ENCODE measurements at places on chromosomes 1 and 21. TPM values are rescaled to one million over a fixed set of nuclear protein-coding genes. Genes with fewer than 3 reads are reported as not detected.

GRCh38 chr1:216900116-216900620 lies 176.9 kb upstream of the ESRRG start:
- DNase-seq = no peak

- no peak for DNase-seq
Observed at GRCh38 chr21:34020005-34020847, 53.2 kb upstream of the MRPS6 start.

DNA sequence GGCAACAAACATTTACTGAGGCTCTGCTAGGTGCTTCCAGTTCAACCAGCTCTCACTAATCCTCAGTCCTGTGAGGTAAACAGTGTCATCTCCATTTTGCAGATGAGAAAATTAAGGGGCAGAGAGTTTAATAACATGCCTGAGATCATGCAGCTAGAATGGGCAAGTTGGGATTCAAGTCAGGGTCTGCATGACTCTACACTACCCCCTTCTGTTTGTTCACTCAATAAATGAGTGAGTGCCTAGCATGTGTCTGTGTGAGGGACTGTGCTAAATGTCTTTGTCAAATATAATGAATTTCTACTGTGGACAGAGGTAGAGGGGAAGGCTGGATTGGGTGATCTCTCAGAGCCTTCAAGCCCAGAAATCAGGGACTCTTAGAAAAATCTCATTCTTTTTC lies 4.5 kb downstream of the PEF1 start:
- no peak for DNase-seq

GRCh38 chr1:10292188-10292587 lies 81.8 kb downstream of the KIF1B start:
- DNase-seq = no peak

- DNase-seq = no peak
Observed at GRCh38 chr1:125065092-125065820, 3880.5 kb downstream of the SRGAP2C start.

GRCh38 chr1:248850124-248850523 lies 8.8 kb downstream of the ZNF692 start:
- DNase-seq = no peak

DNA sequence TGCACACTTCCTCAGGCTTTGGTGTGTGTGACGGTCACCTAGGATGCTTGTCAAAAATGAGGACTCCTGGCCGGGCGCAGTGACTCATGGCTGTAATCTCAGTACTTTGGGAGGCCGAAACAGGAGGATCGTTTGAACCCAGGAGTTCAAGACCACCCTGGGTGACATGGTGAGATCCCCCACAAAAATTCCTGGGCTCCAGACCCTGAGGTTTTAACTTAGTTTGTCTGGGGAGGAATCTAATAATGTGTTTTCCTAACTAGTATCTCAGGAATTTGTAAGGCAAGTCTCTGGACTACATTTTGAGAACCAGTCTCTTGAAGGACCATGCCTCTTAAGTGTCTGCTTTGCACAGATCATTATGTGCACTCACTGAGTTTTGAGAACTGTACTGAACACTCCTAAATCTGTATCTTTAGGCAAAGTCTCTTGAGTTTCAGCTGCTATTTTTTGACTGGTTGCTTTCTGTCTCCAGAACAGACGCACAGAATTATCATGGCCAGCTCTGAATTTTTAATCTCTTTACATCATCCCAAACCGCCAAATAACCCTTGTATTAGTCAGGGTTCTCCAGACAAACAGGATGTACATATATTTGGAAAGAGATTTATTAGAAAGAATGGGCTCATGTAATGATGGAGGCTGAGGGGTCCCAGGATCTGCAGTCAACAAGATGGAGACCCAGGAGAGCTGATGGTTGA lies 45.5 kb upstream of the VANGL1 start:
- DNase-seq = no peak

DNA sequence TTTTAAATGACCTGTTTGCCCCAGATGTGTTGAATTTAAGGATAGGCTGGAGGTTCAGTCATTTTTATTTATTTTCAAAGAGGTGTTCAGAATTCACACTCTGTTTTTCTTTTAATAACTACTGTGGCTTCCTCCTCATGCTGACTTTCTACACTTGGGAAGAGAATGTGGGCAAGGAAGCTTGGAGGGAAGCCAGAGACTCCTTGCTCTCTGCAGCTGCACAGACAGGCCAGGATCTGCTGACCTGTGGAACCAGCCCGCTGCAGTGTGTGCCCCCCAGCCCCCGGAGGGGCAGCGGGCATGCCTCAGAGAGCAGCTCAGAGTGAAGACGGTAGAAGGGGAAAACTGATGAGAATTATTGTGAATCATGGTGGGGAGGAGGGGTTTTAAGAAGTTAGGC lies 16.9 kb downstream of the MGST3 start:
- no peak for DNase-seq

DNA sequence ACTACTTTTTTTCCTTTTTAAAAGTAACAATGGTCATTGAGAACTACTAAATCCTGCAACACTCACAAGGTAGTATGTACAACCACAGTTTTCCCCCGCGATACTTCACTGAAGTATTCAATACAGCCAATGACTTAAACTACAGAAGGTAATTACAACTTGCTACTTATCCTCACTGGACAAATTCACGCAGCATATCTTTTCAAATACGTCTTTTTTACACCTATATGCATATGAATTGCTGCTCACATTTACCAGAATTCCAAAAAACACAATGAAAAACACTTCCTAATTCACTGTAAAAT lies 12.4 kb downstream of the NRIP1 start:
- no peak for DNase-seq

DNA sequence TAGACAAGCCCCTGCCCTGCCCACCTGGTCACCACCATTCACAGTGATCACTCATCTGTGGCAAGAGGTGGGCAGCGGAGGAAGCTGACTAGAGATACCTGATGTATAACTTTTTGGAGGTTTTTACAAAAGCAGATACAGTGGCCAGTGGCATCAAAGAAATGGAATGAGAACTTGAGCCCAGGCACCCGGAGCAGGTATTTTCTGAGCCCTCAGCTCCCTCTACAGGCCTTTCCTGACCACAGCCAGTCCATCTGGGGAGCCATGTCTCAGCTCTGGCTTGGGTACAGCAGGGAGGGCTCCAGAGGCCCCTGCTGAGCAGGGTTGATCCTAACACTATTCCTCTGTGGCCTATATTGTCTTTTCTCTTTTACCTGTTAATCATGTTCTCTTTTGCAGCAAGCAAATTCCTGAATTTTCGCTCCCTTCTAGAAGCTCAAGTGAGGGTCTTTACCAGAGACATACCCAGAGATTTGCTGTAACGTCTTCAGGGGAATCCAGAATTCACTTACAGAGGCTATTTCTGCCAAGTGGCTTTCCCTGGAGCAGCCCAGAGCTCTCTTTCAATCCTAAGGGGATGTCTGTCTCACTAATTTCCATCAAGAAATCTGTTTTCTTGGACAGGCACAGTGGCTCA lies 27.3 kb downstream of the GPR157 start:
- peak; percentile 86 for DNase-seq

DNA sequence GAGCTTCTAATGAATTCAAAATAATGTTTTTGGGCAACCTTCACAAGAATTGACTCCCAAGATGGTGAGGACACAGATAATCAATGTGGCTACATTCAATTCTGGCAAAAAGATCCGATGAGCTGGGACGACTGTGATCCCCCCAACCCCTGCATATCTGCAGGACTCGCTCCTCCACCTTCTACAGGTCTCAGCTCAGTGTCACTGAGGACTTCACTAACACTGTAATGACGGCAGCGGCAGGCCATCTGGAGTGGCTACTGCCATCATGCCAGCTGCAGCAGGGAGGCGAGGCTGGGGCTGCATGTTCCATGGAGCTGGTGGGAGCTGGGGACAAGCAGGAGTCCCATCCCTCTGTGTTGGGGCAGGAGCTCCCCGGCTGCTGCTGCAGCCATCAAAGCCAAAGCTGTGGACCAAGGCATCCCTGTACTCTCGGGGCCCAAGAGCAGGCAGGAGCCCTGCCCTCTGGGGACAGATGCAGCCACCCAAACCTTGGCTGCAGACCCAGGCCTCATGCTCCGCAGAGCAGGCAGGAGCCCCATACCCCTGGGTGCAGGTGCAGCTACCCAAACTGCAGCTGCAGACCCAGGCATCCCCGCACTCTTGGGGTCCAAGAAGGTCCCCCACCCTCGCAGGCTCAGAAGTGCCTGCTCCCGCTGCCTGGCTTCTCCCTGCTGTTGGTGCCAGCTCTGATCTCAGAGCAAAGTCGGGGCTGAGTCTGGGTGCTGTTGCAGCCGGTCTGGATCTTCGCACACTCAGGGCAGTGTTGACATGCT lies 12.2 kb upstream of the DHRS3 start:
- DNase-seq = no peak

GRCh38 chr1:207454046-207454964 lies at the start of gene CR2:
CR2 (plus strand) TSS chr1:207454328; CDS start chr1:207454419, 91 bp downstream.
- peak; percentile 93 for DNase-seq

GRCh38 chr1:10980094-10980577 lies 32.3 kb upstream of the TARDBP start:
- peak; percentile 99 for DNase-seq

DNA sequence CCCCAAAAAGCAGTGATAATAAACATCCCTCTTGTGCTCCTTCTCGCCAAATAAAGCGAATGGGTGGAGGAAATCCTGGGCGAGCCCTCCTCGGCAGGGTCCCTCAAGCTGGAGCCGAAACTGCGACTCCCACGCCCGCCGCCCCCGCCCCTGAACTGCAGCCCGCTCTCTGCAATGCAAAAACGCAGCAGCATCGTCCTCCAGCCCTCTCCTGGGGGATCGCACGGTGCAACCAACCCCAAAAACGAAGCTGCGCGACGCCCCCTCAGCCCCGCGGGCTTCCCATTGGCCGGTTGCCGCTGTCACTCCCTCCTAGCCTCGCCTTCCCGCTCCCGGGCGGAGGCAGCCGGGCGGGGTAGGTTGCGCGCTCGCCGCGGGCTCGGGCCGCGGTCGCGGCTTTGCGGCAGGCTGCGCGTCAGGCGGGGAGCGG lies at the start of gene TMCC2:
TMCC2 (plus strand) TSS at position 363 of the 430 bp plus-strand sequence. CDS start 619 bp downstream, outside the sequence.
- peak; percentile 99 for DNase-seq

DNA sequence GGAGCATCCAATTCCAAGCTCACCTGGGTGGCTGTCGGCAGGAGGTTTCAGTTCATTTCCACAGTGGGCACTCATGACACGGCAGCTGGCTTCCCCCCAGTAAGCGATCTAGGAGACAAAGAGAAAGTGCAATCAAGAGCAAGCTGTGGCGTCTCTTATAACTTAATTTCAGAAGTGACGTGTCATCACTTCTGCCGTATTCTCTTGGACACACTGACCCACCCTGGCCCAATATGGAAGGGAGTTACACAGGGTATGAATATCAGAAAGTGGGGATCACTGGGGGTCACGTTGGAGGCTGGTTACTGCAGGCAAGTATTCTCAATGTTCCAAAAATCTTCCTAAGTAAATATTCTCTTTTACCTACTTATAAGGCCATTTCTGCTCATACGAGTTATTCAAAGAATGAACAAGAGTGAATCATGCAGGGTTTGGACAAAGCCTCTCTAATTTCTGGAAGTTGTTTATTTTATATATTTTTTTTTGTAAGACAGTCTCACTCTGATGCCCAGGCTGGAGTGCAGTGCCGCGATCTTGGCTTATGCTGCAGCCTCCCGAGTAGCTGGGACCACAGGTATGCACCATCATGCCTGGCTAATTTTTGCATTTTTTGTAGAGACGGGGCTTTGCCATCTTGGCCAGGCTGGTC lies 46.5 kb upstream of the GREM2 start:
- DNase-seq = no peak

DNA sequence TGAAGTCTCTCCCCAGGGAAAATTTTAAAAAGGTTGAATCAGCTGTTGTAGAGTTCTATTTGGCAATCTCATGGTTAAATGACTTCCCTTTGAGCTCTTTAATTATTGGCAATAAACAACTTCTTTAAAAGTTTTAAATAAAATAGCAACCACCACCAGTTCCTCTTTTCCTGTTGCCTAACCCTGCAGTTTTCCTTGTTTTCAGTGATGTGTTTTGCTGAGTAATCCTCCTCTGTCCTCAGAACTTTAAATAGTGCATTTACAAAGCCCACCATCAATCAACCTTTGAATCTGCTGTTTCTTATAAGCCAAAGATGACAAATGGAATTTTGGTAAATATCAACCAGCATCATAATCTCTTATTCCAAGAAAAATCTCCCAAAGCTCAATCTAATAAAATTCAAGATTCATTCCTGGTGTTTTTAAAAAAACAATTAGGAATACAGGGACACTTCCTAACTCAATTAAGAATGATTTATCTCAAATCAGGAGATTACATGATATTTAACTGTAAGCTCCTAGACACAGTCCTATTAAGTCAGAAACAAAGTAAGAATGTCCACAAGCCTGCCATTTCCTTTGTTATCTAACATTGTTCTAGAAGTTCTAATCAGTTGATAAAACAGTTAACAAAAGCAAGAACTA lies 14.8 kb downstream of the AVPR1B start:
- DNase-seq = no peak

- DNase-seq = no peak
Observed at GRCh38 chr1:114137497-114137896, 16.2 kb downstream of the SYT6 start.

DNA sequence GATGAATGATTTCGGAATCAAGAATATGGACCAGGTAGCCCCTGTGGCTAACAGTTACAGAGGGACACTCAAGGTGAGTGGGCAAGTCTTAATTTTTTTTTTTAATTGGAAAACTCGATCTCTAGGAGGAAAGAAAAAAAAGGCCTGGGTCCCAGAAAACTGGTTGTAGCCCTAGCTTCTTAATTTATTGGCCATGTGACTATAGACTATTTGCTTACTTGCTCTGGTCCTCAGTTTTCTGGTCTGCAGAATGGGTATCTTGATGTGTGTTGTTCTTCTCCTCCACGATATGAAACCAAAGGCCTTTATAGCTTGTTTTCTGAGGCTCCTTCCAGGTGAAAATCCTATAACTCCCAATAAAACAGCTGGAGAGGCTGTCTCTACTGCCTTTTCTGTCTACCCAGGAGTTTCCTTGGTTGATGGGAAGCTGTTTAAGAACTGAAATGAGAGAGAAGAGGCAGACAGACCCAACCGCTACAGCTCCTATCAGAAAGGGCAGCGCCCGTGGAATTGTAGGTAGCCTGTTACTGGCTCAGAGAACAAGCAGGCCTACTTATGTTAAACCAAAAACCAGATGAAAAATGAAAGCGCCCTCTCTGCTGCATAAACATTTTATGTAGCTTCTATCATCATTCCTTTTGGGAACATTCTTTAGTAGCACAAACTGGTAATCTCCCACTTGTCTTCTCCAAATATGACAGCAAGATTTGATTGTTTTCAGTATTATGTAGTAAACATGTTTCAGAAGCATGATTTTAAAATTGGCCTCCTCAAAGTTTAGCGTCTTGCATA lies 4.5 kb downstream of the ETS2 start:
- no peak for DNase-seq

Gene LMOD1
- 0.82 TPM for total RNA-seq

Gene WNT4
- not detected for total RNA-seq

Gene MTHFR
- 26.4 TPM for total RNA-seq

Gene COP1
- total RNA-seq = 54.9 TPM

Gene SELP
- total RNA-seq = not detected

Gene LCE1A
- total RNA-seq = not detected

Gene HEYL
- 4.5 TPM for total RNA-seq

Gene TTLL10
- 0.45 TPM for total RNA-seq

Gene OR2W3
- total RNA-seq = 1.9 TPM

Gene C4BPB
- total RNA-seq = not detected
